NCI-H2029 (cell line): ENCODE measurements at places on chromosomes 1 and 21.

GRCh38 chr1:158055854-158056253, 62.4 kb downstream of the KIRREL1 start:
- DNase-seq: peak; percentile 27

DNA sequence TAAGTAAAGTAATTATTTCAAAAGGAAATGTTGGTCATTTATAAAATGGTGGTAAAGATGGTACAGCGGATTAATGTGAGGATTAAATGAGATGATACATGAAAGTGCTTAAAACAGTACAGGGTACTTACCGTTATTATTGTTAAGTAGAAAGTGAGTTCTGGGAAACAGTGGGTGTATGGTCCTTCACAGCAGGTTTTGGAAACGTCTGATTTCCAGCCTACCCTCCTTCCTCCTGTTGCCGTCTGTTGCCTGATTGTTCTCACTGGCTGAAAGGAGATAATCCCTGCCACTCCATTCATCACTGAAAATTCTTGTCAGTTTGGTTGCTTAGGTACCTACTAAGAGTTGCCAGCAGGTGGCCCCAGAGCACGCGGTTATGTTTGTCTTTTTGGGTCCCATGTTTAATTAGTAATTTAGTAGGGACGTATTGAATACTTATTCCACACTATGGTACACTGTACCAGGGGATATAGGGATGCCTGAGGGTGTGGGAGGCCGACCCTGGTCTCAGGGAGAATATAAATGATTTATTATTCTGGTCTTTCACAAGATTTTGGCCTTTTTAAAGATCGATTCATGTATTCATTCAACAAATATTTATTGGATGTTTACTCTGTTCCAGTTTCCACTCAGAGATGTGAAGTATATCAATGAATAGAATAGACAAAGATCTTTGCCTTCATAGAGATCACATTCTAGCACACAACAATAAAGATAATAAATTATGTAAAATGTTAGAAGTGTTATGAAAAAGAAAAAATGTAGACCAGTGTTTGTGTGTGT, 30.8 kb upstream of the RPTN start:
- no peak for DNase-seq

DNA sequence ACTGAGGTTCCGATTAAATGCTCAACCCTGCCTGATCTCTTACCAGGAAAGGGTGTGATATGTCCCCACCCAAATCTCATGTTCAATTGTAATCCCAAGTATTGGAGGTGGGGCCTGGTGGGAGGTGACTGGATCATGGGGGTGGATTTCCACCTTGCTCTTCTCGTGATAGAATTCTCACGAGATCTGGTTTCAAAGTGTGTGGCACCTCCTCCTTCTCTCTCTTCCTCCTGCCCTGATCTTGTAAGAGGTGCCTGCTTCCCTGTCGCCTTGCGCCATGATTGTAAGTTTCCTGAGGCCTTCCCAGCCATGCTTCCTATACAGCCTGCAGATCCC, 34.9 kb downstream of the RSPH1 start:
- DNase-seq: peak; percentile 82

- no peak for DNase-seq
Measured at GRCh38 chr1:168266644-168267186, 14.0 kb upstream of the TBX19 start.

GRCh38 chr1:173355281-173356031, 121.7 kb upstream of the PRDX6 start:
- DNase-seq: no peak

- DNase-seq: no peak
Measured at GRCh38 chr1:244162786-244163530, 111.9 kb downstream of the ZBTB18 start.

DNA sequence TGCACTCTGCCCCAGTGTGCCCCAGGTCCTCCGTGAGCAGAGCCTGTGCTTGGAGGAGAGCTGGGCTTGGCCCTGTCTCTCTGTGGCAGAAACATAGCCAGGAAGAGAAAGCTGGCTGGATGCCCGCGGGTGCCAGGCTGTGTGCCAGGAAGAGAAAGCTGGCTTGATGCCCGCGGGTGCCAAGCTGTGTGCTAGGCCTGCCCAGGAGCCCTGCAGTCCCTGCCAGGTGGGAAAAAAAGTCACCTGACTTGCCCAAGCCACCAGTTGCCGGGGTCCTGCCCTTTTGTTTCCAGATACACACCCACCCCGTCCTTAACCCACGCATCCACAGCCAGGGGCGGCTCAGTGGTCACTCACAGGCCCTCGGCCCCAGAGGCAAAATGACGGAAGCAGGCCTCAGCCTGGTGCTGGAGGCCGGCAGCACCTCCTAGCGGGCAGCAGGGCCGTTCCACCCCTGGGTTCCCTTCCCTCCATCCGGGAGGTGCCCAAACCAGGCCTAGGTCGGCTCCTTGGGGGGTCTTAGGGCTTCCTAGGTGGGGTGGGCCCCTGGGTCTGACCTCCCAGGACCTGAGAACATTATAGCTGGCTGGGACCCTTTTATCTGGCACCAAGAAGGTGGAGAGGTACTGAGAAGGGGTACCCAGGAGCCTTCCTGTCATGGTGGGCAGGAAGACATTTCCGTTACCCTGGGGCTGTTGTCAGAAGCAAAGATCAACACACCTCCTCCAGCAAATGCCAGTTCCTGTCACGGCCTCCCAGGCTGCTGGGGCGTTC, 9.1 kb downstream of the ITGB2 start:
- DNase-seq: peak; percentile 76

DNA sequence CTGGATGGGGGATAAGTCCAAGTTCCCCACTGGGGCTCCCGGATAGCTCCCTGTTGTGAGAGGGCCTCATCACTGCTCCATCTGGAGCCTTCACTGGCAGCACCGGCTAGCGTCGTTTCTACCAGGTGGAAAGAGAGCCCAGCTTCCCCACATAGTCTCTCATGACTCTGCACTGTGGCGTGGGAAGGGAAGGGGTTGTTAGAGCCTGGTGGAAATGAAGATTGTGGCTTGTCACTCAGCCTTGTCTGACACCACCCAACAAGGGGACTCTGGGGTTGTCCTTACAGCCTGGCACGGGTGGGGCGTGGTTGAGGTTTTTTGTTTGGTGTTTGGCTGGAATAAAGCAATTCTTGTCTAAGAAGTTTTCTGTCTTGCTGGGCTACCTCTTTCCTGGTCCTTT, 94.6 kb downstream of the ADARB1 start:
- DNase-seq: no peak

DNA sequence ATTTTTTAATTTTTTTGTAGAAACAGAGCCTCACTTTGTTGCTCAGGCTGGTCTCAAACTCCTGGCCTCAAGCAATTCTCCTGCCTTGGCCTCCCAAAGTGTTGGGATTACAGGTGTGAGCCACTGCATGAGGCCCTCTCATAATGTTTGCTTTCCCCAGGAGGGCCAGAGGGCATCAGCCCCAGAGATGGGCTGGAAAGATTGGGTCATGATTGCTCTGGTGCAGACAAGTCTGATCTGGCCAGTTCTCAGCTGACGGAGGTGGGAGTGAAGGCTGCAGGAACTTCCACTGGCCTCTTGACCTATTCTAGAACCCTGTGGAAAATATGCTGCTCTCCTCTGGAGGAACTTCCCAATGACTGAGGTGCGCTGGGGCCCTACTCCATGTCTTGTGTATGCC, 43.4 kb upstream of the RD3 start:
- no peak for DNase-seq

GRCh38 chr1:6459850-6460265, 6.1 kb downstream of the TNFRSF25 start:
- DNase-seq: no peak

- DNase-seq: peak; percentile 89
Measured at GRCh38 chr1:28835237-28835650, 23.3 kb downstream of the OPRD1 start.

GRCh38 chr1:230366504-230366915, 59.6 kb downstream of the PGBD5 start:
- no peak for DNase-seq

DNA sequence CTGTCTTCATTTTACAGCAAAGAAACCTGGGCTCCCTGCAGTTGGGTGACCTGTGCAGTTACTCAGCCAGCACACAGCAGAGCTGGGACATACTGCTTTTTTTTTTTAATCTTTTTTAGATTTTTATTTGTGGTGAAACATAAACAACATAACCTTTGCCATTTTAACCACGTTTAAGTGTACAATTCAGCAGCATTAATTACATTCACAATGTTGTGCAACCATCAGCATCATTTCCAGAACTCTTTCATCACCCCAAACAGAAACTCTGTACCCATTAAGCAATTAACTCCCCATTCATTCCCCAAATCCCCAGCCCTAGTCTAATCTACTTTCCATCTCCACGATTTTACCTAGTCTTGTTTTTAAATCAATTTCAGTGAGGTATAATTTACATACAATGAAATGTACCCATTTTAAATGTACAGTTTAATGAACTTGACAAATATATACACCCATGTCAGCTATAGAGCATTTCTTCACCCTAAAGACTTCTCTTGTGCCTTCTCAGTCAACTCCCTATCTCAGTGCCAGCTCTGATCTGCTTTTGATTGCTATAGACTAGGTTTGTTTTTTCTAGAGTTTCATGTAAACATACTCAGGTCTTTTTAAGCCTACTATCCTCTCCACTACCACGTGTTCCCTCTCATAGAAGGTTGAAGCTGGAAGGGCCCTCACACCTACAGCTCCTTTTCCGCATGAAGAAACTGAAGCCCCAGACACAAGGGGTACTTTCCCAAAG, 37.8 kb upstream of the C8B start:
- no peak for DNase-seq

DNA sequence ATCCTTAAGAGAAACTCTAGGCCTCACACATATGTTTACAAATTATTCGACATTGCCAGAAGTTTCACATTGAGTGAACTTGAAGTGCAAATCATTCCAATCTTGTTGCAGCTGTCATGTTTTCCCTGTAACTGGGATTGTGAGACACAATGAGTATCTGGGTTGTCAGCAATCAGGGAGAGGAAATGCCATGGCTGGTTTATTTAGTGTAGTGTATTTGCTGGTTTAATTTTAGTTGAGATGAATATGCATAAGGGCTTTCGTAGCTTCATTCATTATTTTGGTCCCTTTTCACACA, 54.2 kb upstream of the USP1 start:
- DNase-seq: no peak

DNA sequence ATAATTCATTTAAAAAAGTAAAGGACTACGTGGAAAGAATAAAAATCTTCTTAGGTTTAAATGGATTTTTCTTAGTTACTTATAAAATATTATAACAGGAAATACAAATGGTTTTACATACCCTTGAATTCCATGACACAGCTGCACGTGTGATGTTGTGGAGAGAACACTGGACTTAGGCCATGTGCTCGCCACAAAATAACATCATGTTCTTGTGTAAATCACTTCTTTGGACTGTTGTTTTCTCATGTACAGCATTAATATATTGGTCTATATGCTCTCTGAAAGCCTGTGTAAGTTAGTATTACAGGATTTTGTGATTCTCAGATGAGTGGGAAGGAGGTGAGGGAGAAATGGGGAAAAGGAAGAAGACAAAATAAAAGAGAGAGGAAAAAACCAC, 228.2 kb downstream of the DNM3 start:
- DNase-seq: no peak

DNA sequence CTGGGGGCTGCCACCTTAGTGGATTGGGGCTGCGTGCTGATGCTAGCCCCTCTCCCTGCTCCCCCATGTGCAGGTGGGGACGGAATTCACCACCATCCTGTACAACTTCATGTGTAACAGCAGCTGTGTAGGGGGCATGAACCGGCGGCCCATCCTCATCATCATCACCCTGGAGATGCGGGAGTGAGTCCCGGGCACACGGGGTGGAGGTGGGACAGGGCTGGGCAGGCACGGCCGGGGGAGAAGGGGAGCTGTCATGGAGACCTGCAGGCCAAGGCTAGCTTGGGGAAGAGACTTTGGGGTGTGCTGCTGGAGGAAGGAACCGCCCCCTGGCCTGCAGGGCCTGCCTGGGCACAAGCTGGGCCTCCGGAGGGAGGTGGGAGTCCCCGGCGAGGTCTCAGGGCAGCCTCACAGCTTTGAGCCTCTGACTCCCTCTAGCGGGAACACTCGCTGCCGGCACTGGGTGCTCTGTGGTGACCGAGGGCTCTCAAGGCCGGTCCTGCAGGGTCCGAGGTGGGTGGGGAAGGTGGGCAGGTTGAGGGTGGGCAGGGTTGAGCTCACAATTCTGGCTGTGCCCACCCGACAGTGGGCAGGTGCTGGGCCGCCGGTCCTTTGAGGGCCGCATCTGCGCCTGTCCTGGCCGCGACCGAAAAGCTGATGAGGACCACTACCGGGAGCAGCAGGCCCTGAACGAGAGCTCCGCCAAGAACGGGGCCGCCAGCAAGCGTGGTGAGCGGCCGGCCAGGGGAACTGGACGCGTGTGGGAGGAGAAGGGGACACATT, 25.0 kb upstream of the CCDC27 start:
- DNase-seq: no peak

- no peak for DNase-seq
Measured at GRCh38 chr1:33388805-33389771, 41.8 kb downstream of the PHC2 start.

GRCh38 chr1:177239792-177240191, 69.0 kb downstream of the BRINP2 start:
- no peak for DNase-seq

DNA sequence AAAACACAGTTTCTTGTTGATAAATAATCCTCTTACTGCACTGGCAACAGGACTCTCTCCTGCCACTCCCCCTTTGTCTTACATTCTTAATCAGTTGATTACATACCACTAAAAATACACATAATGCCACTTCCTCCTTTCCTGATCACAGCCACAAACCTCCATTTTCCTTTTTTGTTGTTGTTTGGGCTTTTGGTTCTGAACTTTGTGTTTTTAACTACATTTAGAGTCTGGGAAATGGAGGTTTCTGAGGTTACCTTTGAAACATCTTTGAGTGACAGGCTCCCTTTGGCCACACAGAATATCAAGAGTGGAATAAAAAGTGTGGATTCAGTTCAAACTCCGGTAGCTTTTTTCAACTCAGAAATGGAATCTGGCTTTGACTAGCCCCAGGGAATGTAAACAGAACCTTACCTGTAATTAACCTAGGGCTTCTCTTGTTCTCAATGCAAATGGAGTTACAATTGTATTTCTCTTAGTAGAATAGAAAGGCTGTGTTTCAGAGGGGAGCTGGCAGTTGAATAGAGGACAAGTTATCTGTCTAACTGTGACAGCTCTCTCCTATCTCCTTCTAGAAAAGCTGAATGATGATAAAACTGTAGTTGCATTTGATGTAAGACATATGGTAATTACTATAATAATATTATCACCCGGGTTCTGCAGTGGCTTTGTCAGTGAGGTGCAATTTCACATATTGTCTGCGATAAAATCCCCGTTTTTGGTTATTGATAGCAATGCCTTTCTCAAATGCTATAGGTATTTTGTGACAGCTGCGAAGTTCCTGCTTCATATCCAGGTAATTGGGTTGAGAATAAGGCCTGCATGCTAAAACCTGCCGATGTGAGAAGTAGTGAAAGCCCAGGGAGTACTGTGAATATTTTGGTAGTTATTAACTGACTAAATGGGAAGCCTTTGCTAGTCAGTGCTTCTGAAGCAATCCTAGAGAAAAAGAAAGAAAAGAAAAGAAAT, 66.9 kb downstream of the ST6GALNAC5 start:
- no peak for DNase-seq

- no peak for DNase-seq
Measured at GRCh38 chr1:213657879-213658278, 329.9 kb upstream of the PROX1 start.
